ENCODE measurements at places on chromosomes 6 and 20.

DNA sequence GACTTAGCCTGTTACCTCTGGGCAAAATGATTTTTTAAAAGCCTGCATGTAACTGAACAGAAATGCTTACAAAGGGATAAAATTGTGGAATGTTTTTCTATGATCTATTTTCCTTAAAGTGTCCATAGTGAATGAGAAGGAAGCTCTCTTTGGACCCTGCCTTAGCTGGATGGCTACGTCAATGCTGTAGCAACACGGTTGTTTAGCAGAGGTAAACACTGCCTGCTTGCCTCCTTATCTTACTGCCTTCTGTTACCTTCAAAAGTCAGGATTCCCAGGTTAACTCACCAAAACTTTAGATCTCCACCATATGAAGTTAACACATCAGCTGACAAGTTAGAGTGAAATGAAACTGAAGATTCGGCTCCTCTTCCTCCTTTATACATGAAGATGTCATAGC lies 402.6 kb downstream of the SAMD5 start:
- DNase-seq: no peak

- DNase-seq: no peak
These were observed 9.4 kb upstream of the ARMC12 start for GRCh38 chr6:35727231-35727934.

DNA sequence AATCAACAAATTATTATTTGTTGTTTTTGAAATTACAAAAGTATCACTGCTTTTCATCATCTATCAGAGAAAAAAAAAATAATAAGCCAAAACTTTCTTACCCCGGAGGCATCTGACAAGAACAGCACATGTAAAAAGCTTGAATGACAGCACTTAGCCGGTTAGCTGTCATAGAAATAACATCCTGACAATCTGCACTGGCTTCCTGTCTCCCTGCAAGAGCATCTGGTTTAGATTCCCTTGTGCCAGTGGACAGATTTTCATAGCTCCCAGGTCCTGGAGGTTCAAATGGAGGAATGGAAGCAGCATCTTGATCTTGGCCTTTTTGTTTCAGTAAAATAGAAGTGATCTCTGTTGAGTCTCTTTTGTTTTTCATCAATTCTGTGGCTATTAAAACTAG lies 74.8 kb downstream of the HACE1 start:
- DNase-seq: no peak

- DNase-seq: no peak
These were observed 22.7 kb upstream of the MCM3 start for GRCh38 chr6:52306972-52307870.

DNA sequence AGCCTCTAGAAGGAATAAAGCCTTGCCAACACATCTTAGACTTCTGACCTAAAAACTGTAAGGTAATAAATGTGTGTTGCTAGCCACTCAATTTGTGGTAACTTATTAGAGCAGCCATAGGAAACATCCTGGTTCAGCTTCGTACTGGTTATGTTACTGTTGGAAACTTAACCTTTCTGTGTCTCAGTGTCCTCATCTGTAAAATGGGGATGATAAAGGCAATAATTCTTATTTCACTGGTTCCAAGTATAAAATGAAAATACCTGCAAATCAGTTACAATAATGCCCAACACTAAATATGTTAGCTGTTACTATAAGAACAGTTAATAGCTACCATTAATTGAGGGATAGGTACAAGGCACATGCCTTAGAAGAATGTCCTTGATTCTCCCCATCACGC lies 14.3 kb upstream of the RBPJL start:
- DNase-seq: no peak

DNA sequence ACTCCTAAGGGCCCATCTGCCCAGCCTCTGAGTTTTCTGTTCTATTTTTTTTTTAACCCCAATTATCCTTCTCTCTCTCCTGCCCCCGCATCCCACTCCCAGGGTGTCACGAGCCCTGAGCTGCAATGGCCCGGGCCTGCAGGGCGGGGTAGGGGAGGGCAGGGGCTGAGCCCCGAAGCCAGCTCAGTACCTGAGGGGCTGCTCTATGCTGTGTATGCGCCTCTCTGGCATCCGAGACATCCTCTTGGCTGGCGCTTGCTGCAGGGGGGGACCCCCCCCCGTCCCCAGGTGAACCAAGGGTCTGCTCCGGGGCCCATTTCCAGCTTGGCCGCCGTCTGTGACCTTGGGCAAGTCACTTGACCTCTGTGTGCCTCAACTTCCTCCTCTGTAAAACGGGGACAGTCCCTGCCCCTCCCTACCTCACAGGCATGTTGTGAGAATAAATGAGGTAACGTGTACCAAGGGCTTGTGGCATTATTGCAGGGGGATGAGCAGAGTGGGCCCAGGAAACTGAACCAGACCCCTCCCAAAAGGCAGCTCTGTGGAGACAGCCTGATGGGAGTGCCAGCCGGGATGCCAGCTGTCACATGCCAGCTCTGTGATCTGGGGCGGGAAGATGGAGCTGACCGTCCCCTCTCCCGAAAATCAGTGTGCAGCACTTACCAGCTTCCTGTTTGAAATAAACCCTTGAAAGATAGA lies 13.0 kb upstream of the MYL9 start:
- no peak for DNase-seq

DNA sequence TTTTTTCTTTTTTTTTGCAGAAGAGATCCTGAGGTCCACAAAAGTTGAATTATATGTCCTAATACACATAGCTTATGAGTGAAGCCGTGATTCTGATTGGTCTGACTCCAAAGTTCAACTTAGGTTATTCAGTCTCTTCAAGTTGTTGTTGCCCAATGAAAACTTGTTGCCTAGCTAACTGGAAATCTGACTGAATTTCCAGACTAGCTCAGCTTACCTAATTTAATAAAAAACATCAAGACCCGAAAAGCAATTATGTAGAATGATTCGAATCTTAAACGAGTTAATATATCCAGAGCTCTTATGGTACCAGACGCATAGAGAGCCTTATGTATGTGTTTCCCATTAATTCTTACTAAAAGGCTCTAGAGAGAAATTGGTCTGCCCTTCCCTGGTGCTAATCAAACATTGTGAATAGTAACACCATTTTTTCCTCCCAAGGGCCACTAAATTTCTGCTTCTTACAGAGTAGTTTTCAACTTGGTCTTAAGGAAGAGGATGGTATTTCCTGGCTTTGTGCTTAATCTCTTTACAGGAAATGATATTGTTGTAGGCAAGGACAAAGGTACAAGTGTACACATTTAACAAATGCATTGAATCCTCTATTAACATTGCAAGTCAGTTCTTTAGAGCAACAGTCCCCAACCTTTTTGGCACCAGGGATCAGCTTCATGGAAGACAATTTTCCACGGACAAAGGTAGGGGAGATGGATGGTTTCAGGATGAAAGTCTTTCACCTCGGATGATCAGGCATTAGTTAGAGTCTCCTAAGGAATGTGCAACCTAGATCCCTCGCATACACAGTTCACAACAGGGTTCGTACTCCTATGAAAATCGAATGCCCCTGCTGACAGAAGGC lies 107.9 kb downstream of the TSHZ2 start:
- no peak for DNase-seq

- no peak for DNase-seq
These were observed 124.4 kb downstream of the NFATC2 start for GRCh38 chr20:51418137-51418529.

- no peak for DNase-seq
These were observed 8.9 kb downstream of the CD164 start for GRCh38 chr6:109373331-109373730.

DNA sequence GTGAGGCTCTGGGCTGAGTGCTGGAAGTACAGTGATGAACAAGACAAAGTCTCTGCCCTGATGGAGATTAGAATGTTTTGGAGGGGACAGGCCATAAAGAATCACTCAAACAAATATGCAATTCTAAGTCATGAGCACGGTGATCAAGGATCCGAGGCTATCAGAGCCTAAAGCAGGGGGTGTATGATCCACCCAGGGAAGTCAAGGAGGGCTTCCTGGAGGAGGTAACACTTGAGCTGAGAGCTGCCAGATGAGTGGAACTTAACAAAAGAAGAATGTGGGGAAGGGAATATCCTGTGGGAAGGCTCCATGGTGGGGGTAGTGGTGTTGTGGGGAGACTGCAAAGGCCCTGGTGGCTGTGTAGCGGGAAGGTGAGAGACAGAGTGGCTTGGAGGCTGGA lies 12.2 kb downstream of the BPIFB4 start:
- DNase-seq: no peak

GRCh38 chr6:11950109-11950508 lies 62.0 kb upstream of the HIVEP1 start:
- no peak for DNase-seq

DNA sequence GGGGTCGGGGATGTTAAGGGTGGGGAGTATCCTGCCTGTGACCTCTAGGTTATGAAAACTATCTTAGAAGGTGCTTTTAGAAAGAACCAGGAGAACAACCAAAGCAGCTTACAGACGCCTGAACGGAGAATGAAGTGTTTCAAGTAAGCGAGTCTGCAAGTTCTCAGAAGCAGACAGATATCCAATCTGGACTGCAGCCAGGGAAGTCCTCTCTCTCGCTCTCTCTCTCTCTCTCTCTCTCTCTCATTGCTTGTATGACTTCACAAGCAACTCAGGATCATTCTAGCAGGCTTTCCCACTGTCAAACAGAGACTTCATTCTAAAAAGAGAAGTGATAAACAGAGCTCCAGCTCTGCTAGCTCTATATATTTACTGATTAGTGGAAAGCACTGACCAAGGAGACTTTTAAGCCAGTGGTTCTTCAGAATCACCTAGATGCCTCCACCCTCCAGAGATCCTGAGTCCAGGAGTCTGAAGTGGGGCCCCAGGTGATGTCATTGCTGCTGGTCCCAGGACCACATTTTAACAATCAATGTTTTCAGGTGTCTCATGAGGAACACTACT lies 6.0 kb downstream of the TCF21 start:
- DNase-seq: no peak

GRCh38 chr6:134703206-134703605 lies 246.7 kb downstream of the ALDH8A1 start:
- DNase-seq: no peak

GRCh38 chr6:156378853-156379252 lies 398.3 kb upstream of the ARID1B start:
- no peak for DNase-seq

GRCh38 chr6:75098709-75099108 lies 107.1 kb downstream of the COL12A1 start:
- no peak for DNase-seq

GRCh38 chr6:38062066-38062465 lies 242.5 kb downstream of the ZFAND3 start:
- no peak for DNase-seq

GRCh38 chr20:62129731-62130531 lies 7.7 kb downstream of the LSM14B start:
- DNase-seq: no peak

- no peak for DNase-seq
These were observed 250.6 kb downstream of the SAMD5 start for GRCh38 chr6:147759093-147759492.

GRCh38 chr6:128099571-128100197 lies 198.8 kb upstream of the THEMIS start:
- DNase-seq: no peak

All from NCI-H2107 (cell line).